A172 (cell line): ENCODE measurements at places on chromosomes 11 and 22. TPM values are rescaled to one million over a fixed set of nuclear protein-coding genes. Genes with fewer than 3 reads are reported as not detected.

The GGTLC3 gene
- not detected in 2 replicates for total RNA-seq

The TRIM51 gene
- not detected in 2 replicates for total RNA-seq

The EMID1 gene
- 0.24 TPM in 1 of 2 replicates, not detected in the other for total RNA-seq

GRCh38 chr11:131441051-131441810 lies 70.8 kb downstream of the NTM start:
- no peak for DNase-seq

DNA sequence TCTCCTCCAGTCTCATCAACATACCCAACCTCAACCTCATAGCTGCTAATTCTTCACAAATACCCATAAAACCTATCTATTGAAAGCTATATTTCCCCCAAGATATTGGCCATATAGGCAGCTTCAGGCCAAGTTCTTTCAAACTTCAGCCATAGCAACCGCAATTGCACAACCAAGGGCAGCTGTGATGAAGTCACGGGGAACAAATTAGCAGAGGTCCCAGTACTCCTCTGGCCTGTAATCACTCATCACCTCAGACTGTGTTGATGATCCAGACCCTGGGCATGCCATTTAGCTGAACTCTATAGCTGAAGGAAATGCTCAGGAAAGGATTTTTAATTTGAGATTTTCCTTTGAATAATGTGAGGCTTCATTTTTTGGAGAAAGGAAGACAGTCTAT lies 84.1 kb downstream of the SLC1A2 start:
- no peak for DNase-seq

DNA sequence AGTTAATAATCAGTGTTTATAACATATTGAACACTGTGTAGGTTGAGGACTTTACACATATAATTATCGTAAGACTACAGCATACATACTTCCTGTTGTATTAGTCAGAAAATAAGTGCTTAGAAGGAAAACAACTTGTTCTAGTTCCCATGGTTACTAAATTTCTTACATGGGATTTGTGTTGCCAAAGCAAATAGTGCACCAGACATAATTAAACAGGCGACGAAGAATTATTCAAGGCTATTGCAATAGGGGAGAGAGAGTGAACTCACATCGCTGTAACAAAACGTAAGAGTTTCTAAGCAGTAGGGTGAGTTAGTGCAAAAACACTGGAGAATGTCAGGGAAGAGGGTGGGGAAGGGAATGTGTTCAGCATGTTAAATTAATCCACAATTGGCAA lies 347.8 kb downstream of the CNTN5 start:
- no peak for DNase-seq

- no peak for DNase-seq
These were observed 2.0 kb downstream of the HEPN1 start for GRCh38 chr11:124920870-124921609.
